GM03348 (cell line): ENCODE measurements at places on chromosomes 7 and 10.

DNA sequence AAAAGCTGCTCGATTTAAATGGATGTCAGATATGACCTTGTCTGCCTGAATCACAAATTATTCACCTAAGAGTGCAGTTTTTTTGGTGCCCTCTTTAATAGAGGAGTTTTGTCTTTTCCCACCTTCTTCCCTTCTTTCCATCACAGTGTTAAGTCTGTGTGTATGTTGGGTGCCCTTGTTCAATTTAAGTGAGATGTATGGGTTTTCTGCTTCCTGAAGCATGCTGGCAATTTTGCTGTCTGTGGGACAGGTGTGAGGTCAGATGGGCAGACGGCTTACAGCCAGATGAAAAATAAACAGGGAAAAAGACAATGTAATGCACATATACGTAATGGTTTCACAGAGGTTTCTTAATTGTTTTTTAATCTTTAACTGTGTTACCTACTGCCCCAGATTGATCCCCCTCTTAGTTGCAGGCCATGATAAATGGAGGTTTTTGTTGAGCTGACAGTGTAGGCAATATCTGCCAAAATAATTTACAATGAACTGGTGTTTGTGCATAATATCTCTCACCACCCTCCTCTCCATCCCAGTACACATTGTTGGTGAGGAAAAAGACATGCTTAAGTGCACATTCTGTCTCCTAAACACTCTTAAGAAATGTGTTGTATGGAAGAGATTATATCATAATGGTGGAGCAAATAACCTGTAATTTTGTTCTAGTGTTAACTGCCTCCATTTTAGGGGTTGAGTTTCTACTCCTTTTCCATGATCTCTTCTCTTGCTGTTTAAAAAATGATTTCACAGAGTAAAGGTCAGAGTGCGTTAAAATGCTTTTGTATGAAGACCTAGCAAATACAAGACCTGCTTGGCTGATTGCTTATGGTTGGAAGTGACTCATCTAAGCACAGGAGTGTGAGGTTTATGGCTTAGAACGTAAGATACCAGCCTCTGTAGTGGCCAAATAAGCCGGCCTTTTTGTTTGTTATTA lies 123.9 kb downstream of the LRRC4 start:
- DNase-seq, result no peak

GRCh38 chr7:33813331-33813730 lies 92.0 kb upstream of the BMPER start:
- no peak for DNase-seq

DNA sequence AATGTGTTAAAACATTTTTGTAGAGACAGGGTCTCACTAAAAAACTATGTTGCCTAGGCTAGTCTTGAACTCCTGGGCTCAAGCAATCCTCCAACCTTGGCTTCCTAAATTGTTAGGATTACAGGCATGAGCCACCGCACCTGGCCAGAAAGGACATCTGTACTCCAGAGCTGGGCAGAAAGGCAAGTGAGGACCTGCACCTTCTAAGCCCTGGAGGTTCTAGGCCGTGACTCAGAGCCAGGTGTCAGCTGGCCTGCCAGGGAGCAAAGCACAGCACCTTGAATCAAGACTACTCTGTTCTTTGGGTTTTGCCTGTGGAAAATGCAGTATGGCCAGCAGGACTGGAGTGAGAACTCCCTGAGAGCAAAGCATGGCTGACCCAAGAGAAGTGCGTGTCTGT lies 396.5 kb downstream of the ADRA2A start:
- DNase-seq, result no peak

GRCh38 chr7:83603649-83604048 lies 45.3 kb downstream of the SEMA3E start:
- DNase-seq, result no peak

DNA sequence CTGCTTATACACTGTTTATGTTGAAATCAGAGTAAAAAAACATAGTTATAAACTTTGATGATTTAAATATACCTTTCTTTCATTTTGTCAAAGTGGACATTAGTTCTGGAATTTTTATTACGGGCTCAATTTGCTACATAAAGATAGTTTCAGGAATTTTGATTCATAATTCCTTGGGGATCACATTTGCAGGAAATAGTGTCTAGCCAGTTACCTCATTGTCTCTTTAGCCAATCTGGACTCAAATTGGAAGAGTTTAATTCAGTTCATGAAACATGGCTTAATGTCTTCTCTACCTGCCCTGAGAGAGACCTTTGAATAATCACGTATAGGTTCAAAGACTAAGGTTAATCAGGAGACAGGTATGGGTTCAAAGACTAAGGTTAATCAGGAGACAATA lies 262.6 kb downstream of the HGF start:
- DNase-seq, result no peak

GRCh38 chr10:67487199-67487598 lies 208.8 kb downstream of the CTNNA3 start:
- no peak for DNase-seq

- DNase-seq, result no peak
Observed at GRCh38 chr10:125316436-125316835, 156.1 kb upstream of the CTBP2 start.

GRCh38 chr10:105252911-105253310 lies 611.8 kb downstream of the SORCS3 start:
- DNase-seq, result no peak

DNA sequence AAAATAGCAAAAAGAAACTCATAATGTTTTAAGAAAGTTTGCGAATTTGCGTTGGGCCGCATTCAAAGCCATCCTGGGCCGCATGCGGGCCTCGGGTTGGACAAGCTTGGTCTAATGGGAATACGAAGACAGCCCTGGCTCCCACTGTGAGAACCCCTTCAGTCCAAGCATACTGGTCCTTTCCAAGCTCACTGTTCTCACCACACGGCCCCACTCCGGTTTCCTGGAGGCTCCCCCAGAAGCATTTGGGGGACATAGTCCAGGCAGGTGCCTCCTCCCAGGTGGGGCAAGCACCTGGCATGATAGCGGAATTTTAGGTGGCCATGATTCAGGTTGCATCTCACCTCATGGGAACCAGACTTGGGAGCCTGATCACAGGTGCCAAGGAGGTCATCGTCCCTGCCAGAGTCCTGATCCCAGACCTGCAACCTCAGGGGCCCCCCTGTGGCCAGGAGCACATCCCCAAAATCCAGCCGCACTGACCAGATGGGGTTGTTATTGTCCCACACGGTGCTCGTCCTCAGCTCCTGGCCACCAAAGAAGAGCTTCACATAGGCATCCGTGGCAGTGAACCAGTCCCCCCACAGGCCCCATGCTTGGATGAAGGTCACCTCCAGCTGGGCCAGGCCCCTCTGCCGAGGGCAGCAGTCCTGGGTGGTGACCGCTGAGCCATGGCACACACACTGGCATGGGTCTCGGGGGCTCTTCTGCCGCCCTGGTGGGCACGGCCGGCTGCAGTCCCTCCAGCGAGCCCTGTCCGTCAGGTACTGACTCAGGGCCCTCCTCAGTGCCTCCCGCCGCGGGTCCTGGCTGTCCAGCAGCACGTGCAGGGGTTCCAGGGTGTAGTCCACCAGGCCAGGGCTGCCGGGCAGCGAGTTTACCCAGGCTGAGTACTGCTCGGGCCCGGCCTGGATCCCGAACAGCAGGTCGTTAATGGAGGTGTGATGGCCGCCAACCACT lies 4.4 kb downstream of the PRF1 start:
- DNase-seq, result no peak

- DNase-seq, result no peak
Observed at GRCh38 chr10:123948030-123948823, 56.6 kb upstream of the CPXM2 start.

DNA sequence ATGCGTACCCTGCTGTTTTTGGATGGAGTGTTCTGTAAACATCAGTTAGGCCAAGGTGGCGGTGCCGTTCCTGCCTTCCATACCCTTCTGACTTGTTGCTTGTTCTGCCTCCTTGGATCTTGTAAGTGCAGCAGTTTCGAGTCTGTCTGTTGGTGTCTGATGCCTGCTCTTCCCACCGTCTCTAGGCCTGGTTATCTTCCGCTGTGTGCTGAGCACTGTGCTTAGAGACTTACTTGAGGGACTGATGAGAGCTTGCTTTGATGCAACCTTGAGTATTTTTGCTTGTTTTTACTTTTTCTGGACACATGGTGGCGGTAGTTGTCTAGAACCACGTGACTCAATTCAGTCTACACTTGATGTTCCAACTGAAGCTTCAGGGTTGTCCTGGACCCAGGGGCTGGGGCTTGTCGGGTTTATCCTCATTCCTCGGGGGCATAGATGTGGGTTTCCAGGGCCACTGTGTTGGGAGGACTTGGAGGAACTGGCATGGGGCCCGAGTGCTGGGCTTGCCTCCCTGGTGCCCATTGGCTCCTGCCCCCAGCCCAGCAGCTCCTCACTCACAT lies 14.4 kb upstream of the SPRN start:
- peak; percentile 34 for DNase-seq

GRCh38 chr10:13959443-13960359 lies 371.0 kb downstream of the FRMD4A start:
- DNase-seq, result no peak

DNA sequence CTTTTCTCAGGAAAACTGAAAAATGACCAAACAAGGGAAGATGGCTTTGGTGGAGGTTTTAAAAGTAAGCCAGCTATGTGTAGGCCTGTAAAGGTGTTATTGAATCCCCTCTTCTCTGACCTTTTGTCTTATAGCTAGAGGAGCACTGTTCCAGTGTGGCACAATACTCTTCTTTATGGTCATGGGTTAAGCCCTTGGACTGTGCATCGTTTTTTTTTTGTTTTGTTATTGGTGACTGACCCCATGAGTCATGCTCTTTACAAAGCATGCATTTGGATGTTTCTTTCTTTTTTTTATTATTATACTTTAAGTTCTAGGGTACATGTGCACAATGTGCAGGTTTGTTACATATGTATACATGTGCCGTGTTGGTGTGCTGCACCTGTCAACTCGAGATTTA lies 19.6 kb upstream of the FAM25A start:
- no peak for DNase-seq

- DNase-seq, result peak; percentile 63
Observed at GRCh38 chr10:91410638-91411371, 661 bp downstream of the HECTD2 start.

- DNase-seq, result no peak
Observed at GRCh38 chr10:86970982-86971231, 2.6 kb downstream of the ADIRF start.

DNA sequence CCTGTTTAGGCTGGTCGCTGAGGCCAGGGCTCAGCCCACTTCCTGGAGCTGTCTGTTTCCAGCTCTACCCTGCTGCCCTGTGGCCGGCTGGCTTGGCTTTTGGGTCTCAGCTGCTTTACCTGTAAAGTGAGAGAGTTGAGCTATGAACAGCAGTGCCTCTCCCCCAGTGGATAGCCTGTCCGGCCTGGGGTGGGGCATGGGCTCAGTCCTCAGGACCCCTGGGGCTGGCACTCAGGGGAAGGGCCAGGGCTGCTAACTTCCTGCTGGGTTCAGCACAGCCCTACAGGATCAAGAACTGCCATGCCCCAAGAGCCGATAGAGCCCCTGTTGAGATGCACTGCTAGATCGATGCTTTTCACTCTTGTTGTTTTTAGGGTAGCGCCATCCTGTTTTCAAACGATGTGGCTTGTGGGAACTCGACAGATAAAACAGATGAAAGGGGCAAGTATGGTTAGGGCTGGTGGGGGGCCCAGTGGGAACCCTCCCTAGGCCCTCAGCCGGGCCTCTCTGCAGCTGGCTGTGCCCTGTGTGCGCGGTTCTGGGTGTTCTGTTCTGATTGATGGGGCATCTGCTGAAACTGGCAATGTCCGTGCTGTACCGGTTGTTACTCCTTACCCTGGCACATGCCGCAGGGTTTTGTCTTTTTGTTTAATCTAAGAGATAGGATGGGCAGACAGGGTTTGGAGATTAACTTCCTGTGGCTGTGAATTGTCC lies 10.0 kb upstream of the SFRP5 start:
- DNase-seq, result no peak

- DNase-seq, result no peak
Observed at GRCh38 chr10:106508950-106509349, 655.6 kb downstream of the SORCS1 start.

DNA sequence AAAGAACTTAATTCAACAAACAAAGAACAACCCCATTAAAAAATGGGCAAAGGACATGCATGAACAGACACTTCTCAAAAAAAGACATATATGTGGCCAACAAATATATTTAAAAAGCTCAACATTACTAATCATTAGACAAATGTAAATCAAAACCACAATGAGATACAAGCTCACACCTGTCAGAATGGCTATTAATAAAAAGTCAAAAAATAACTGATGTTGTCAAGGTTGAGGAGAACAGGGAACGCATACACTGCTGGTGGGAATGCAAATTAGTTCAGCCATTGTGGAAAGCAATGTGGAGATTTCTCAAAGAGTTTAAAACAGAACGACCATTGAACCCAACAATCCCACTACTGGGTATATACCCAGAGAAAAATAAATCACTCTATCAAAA lies 19.1 kb downstream of the ZFAND4 start:
- DNase-seq, result no peak

- no peak for DNase-seq
Observed at GRCh38 chr7:92749832-92750446, 86.4 kb downstream of the CDK6 start.

DNA sequence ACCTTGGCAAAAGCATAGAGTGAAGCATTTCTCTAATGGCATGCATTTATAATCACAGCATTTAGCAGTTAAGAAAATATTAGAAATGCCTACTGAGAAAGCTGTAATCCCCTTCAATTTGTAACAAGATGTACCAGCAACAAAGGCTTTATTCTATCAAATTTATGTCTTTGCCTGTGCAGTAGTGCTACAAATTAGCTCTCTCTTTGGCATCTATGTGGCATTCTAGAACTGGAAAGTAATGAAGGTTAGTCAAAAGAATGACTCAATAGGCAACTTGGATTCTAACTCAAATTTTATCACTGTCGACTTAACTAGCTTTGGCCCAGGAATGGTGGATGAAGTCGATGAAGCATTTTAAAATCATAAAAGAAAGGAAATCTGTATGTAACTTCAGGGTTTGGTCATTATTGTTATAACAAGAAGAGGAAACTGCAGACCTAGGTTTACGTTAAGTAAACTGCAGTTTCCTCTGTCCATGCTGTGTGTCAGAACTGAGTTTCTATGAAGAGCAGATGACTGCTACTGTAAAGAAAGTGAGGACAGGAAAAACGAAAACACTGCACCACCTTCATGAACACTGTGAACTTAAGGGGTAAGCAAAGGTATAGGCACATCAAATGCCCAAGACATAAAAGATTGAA lies 140.0 kb downstream of the RAPGEF5 start:
- DNase-seq, result no peak

GRCh38 chr10:86218160-86218559 lies 148.4 kb downstream of the GRID1 start:
- no peak for DNase-seq

- no peak for DNase-seq
Observed at GRCh38 chr10:100101192-100102076, 19.8 kb upstream of the CPN1 start.

GRCh38 chr7:13848681-13849131 lies 140.8 kb downstream of the ETV1 start:
- peak; percentile 24 for DNase-seq

DNA sequence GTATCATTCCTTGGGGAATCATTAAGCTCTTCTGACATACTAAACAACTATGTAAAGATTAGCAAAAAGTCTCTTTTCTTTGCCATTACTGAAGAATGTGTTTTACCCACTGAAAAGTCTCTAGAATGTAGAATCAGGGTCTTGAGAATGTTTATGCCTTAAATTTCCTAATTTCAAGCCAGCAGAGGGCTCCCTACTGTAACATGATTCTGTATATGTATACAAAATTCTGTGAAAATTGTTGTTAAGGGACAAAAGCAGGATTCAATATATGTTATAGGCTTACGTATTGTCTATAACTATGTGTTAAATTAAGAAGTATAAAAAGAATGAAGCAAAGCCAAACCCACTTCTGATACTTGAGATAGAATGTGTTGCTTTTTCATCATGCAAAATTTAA lies 296.9 kb upstream of the DGKB start:
- no peak for DNase-seq

GRCh38 chr10:12656518-12657142 lies 307.3 kb downstream of the CAMK1D start:
- peak; percentile 71 for DNase-seq
